ENCODE measurements at places on chromosomes 16 and 17.

DNA sequence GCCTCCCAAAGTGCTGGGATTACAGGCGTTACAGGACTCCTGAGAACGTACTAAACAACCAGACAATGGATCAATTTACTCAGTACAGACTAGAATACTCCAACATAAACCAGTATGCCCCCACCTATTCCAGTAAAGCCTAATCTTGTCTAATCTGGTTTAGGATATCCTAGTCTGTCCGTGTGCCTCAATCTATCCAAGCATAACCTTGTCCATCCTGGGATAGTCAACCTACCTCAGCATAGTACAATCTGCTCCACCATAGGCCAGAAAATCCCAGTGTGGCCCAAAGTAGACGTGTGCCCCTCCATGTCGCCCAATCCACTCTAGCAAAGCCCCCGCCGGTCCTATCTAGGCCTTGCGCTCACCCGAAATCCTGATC, 625 bp downstream of the DVL2 start:
- no peak for DNase-seq

- peak; percentile 48 for DNase-seq
Measured at GRCh38 chr17:45131616-45132319, 547 bp downstream of the PLCD3 start.

DNA sequence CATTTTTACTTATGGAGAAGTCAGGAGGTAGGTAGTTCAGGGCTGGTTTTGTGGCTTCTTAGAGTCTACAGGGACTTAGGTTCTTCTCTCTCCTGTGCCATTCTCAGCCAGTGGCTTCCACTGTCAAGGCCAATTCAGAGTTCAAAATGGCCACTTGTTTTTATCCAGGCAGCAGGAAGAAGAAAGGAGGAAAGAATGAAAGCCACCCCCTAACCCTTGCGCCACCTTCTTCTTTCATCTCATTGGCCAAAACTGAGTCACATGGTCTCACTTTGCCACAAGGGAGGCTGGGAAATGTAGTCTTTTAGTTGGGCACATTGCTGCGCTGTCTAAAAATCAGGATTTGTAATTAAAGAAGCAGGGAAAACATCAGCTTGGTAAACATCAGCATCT, 60.8 kb upstream of the MED9 start:
- no peak for DNase-seq

GRCh38 chr17:44844390-44844830, 3.3 kb upstream of the HIGD1B start:
- no peak for DNase-seq

GRCh38 chr17:10114931-10115535, 83.4 kb downstream of the GAS7 start:
- peak; percentile 67 for DNase-seq

- DNase-seq = no peak
Measured at GRCh38 chr16:87033021-87033471, 284.1 kb downstream of the C16orf95 start.

- no peak for DNase-seq
Measured at GRCh38 chr17:7224661-7225111, 4.9 kb downstream of the ACADVL start.

DNA sequence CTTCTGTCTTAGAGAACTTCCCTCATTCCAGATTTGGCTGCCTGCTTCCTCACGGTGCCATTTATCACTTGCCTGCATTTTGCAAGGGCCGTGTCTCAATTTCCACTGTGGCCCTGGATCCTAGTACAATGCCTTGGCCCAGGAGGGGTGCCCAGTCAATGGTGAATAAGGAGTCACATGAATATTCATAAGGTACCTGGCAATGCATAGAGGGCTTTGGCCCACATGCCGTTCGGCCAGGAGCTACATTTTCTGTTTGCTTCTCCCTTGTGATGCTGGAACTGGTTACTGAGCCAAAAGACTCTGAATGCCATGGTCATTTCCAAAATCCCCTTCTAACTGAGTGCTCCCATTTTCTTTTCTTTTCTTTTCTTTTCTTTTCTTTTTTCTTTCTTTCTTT, 4.8 kb upstream of the PIRT start:
- DNase-seq = no peak

GRCh38 chr17:19371259-19372010, 6.9 kb upstream of the MAPK7 start:
- no peak for DNase-seq

DNA sequence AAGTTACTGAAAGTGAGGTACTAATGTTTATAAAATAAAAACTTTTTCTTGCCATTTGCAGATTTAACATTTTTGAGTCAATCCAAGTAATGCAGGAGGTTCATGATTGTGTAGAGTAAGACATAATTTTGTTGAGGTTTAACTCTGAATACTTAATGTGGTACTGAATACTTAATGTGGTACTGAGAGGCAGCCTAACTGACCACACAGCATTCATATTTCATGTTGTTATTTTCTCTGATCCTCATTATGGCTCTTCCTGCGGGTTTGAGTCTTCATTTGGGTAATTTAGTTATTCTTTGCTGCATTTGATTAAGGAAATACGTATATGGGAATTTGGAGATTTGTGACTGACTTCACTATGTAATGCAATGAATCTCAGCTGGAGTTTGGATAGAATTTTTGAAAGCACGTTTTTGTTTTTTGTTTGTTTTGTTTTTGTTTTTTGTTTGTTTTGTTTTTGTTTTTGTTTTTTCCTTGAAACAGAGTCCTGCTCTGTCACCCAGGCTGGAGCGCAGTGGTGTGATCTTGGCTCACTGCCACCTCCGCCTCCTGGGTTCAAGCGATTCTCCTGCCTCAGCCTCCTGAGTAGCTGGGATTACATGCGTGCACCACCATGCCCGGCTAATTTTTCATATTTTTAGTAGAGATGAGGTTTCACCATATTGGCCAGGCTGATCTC, 3.8 kb downstream of the SF3B3 start:
- no peak for DNase-seq

GRCh38 chr16:6160871-6161270, 1063.3 kb upstream of the EEF2KMT start:
- no peak for DNase-seq

GRCh38 chr17:46853896-46854444, 2.6 kb downstream of the WNT9B start:
- DNase-seq = no peak

- DNase-seq = peak; percentile 82
Measured at GRCh38 chr17:50297407-50297865, 23.2 kb downstream of the TMEM92 start.

DNA sequence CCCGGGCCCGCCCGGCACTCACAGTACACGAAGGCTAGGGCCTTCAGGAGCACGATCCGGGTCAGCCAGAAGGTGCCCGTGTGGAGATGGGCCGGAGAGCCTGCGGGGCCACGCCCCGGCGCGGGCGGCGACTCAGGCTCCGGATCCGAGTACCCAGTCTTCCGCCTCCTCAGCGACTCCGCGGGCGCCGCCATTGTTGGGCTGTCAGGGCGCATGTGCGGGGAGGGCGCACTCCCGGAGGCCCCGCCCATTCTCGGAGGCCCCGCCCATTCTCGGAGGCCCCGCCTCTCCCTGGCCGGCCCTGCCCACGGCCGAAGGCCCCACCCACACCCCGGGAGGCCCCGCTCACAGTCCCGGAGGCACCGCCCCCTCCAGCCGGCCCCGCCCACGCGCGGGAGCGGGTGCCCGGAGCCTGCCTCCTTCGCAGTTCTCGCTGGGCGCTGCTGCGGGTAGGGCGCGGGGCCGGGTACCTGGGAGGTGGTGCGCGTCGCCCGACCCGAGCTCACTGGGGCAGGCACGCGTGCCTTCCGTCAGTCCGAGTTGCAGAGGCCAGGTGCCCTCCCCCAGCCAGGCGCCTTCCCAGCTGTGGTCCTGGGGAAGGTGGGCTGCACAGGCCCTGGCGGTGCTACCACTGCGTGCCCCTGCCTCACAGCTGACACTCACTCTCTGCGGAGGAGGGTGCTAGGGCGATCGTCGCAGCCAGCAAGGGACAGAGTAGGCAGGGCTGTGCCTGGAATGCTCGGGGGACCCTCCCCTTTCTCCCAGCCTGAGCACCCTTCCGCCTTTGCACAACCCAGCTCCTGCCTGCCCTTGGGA, at the start of gene LMF1:
TSS of gene LMF1 (minus strand) at position 219 of the 816 bp plus-strand sequence. CDS start at position 215, 4 bp downstream.
- peak; percentile 95 for DNase-seq

DNA sequence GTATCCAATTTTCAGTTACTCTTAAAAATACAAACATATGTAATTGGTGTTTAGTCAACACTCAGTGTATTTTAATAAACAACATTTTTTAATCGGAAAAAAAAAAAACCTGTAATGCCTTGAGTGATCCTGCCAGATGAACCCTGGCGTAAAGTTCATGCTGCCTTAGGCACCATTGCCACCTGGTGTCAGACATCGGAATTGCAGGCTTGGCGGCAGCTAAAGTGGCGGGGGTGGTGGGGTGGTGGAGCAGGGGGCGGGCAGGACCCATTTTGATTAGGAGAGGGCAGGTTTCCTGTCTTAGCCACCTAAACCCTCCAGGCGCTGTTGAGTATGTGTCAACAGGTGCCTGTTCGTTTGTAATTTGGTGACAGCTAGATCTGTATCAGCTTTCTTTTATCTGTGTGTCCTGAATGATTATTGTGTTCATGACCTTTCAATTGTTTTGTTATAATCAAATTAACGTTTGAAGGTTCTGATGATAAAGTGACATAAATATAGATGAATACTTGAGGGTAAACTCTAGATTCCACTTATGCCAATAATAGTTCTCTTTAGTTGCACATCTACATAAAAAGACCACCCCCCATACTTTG, 588.7 kb downstream of the CDH13 start:
- peak; percentile 49 for DNase-seq

DNA sequence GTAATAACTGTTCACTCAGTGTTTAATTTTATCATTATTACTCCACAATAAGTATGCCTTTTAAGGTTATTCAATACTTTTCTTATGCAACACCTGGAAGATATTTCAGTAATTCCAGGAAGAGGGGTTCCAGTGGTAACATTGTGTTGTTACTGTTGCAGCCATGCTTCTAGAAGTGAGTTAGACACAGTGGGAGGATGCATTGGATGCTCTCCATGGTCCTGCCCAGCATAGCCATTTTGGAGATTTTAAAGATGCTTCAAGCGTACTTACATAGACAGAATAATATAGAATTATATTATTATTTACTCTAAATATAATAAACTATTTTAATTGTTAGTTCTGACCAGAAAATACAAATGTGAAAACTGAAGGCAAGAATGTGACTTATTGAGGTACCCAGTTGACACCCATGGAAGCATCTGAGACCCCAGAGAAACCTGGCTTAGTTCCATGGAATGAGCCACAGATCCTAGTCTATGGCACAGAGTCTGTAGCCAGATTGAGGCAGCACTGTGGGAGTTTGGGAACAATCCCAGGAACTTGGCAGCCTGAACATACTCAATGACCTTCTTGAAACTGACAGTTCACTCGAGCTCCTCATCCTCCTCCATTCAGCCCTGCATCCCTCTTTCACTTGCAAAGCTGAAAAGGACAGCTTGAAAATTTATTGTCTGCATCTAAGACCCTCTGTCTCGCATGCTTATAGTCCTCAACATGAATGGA, 190.1 kb upstream of the HS3ST4 start:
- no peak for DNase-seq

- DNase-seq = no peak
Measured at GRCh38 chr17:3836551-3836950, 9.5 kb downstream of the NCBP3 start.

- DNase-seq = no peak
Measured at GRCh38 chr17:79980246-79981043, 55.2 kb downstream of the TBC1D16 start.

- no peak for DNase-seq
Measured at GRCh38 chr17:65039336-65039988, 17.1 kb downstream of the GNA13 start.

GRCh38 chr16:29770250-29770929, 7.7 kb upstream of the ZG16 start:
- DNase-seq = no peak

DNA sequence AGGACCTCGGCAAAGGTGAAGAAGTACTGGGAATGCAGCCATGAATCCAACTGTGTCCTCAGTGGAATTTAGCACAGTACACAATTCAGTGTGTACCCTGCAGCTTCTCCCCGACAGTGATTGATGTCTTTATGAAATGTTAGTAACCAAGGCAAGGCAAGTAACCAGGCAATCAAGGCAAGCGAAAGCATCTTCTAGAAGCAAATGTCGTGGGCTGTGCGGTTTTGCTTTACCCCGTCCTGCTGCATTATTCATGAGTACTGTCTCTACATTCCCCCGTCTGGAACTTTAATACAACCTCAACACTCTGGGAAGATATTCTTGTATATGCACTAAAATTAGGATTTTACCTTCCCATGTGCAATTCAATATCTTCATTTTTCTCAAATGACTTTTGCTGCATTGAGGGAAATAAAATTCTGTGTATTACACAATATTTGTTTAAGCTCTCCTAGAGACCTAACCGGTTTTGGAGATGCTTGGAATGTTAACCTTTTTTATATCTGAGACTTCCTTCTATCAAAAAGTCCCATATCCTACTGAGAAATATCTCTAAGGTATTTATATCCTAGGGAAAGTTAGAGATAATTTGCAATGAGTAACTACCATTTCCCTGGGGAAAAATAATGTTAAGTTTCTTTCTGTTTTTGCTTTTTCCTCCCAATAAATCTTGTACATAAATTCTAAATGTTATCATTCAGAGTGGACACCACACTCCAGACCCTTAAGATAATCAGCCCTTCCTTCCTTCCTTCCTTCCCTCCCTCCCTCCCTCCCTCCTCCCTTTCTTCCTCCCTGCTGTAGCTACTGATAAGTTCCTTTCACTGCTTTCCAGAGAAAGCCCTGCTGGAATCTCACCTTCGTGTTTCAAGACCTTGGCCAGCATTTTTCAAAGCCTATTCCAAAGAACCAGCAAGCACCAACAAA, 51.9 kb upstream of the ADORA2B start:
- DNase-seq = no peak

DNA sequence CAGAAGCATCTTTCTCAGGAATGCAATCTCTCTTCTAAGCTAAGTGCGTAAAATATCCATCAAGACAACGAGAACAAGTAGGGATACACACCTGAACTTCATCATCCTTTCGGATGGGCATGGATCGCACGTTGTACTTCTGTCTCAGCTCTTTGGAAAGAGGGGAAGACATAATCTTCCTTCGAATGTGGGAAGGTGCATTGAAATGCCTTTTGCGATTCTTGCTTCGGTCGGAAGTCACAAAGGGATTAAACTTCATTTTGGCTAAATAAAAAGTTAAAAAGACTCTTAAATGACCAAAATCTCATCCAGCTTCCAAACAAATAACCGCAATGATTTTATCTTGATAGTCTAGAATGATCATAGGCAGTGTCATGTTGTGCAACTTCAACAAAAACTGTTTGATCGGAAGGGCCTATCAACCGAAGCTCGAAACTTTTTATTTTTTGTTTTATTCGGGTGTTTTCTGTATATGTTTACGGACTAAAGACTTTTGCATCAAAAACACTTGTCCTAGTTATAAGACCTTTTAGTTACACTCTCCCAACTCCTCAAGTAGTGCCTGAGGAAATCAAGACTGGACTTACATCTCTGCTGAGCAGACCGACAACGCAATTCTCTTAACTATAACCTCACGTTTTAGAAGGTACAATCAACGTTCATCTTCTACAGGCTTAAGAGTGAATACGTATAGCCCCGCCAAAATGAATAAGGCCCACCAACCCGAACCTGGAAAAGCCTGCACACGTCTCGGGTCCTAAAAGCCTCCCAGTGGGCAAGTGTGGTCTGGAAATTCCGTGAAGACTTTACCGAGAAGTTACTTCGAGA, 727 bp downstream of the RPL26 start:
- DNase-seq = no peak

Measured in left colon (tissue), 2 donors.